Ovary (tissue), 10 donors: ENCODE measurements at places on chromosomes 12 and 14. TPM values are rescaled to one million over a fixed set of nuclear protein-coding genes. Genes with fewer than 3 reads are reported as not detected.

GRCh38 chr12:46386877-46387629 is 14.5 kb upstream of the SLC38A2 start:
- no peak for DNase-seq
- no peaks in the 10 kb centered on the region for H3K36me3 ChIP-seq
- peak overlapping the region; percentile 13 for H3K4me3 ChIP-seq
- H3K27ac ChIP-seq = no peak overlapping the region

CYP46A1 gene
- 1.2 TPM for polyA plus RNA-seq

JPH4 gene
- polyA plus RNA-seq = 19.9 TPM

GRCh38 chr12:75837700-75838099 is 193.9 kb downstream of the PHLDA1 start:
- no peaks in the 10 kb centered on the region for H3K27me3 ChIP-seq
- no peak overlapping the region for H3K4me3 ChIP-seq
- no peak for DNase-seq
- H3K36me3 ChIP-seq = no peaks in the 10 kb centered on the region
- H3K27ac ChIP-seq = no peak overlapping the region

MYH6 gene
- not detected for polyA plus RNA-seq

DNA sequence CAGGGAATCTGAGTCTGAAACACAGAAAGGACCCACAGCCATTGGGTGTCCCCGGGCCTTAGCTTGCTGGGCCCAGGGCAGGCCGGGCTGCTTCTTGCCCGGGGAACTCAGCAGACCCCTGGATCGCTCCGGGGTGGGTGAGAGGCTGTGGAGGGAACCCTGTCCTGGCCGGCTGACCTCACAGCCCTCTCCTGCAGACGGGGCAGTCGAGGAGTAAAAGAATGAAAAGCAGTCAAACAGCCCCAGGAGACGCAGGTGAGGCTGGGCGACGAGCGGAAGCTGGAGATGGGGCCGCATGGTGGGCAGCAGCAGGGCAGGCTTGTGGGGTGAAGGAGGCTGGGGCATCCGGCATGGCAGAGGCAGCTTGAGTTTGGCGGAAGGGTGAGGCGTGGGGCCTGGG is 57.0 kb downstream of the KIF26A start:
- no peak overlapping the region for H3K4me3 ChIP-seq
- H3K27ac ChIP-seq = no peak overlapping the region
- H3K4me1 ChIP-seq = no peaks in the 10 kb centered on the region
- H3K36me3 ChIP-seq = no peaks in the 10 kb centered on the region
- DNase-seq = no peak

SCN8A gene
- polyA plus RNA-seq = 0.43 TPM

- no peak overlapping the region for H3K27ac ChIP-seq
- peaks cover 1% of the 10 kb centered on the region for H3K4me1 ChIP-seq
- DNase-seq = no peak
These were observed 6.9 kb upstream of the HSPB8 start for GRCh38 chr12:119171691-119172425.

DNA sequence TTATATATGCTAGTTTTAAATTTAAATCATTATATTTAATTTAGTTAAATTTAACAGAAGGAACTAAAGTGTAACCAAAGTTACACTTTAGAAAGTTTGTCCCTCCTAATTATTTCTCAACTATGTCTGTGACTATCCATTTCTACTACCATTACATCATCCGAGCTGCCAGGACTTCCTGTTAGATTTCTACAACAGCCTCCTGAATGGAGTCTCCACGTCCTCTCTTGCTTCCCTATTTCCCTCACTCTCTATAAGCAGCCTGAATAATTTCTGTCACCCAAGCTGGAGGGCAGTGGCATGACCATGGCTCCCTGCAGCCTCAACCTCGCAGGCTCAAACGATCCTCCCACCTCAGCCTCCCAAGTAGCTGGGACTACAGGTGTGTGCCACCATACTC is 84.1 kb downstream of the TTC7B start:
- H3K4me1 ChIP-seq = no peaks in the 10 kb centered on the region
- no peaks in the 10 kb centered on the region for H3K27me3 ChIP-seq
- H3K36me3 ChIP-seq = no peaks in the 10 kb centered on the region
- no peak overlapping the region for H3K27ac ChIP-seq

TMPRSS12 gene
- not detected for polyA plus RNA-seq

DNA sequence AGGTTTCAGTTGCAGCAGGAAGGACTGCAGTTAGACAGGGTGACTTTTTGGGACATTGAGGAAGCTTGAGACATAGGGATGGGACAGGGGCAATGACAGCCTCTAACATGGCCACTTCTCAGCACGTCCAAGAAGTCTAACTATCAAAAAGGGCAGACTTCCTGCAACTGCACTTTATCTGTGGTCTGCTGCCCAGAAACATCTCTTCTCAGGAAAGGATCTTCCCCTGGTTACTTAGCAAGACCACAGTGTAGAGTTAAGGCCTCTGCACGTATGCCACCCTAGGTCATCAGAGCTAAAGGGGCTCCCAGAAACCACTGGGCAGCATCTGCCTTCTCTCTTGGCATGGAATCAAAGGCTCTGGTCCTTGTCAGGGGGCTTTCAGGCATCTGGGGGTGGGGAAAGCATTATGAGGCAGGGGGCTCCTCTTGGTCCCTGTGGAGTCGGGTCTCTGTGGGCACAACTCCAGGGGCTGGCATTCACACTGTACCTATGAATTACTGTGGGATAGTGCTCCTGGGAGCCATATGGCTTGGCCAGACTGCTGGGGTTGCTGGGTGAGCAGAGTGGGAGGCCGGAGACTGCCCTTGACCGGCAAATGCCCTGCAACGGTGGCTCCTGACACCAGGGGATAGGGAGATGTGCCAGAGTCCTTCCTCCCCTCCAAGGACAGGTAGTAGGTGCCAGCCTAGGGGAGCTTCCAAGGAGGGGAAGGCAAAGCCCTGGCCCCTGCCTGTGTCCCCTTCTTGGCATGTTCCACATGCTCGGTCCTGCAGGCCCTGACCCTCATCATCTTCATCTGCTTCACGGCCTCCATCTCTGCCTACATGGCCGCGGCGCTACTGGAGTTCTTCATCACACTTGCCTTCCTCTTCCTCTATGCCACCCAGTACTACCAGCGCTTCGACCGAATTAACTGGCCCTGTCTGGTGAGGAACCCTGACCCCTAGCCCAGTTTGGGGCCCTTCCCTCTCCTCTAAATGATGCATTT is 1.0 kb downstream of the CMTM5 start:
- H3K36me3 ChIP-seq = no peaks in the 10 kb centered on the region
- no peaks in the 10 kb centered on the region for H3K4me1 ChIP-seq
- no peak overlapping the region for H3K27ac ChIP-seq
- no peak overlapping the region for H3K4me3 ChIP-seq

DNA sequence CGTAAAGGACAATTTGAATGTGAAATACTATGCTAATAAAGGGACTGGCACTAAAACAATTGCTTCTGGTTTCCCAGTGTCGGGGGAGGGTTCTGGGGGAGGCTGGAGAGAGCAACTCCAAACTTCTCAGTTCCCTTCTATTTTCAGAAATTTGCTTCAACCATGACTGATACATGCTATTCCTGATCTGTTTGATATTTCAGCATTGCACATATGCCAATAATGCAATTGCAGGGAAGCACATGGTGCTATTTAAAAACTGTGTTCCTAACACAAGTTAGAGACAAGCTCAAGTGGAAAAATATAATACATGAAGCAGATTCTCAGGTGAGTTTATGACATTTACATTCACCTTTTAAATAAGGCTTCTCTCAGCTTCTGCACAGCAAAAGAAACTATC is 188.9 kb downstream of the RIMBP2 start:
- no peak overlapping the region for H3K27ac ChIP-seq
- no peaks in the 10 kb centered on the region for H3K36me3 ChIP-seq
- DNase-seq = no peak
- no peak overlapping the region for H3K4me3 ChIP-seq
- H3K27me3 ChIP-seq = no peaks in the 10 kb centered on the region
- no peaks in the 10 kb centered on the region for H3K4me1 ChIP-seq

DNA sequence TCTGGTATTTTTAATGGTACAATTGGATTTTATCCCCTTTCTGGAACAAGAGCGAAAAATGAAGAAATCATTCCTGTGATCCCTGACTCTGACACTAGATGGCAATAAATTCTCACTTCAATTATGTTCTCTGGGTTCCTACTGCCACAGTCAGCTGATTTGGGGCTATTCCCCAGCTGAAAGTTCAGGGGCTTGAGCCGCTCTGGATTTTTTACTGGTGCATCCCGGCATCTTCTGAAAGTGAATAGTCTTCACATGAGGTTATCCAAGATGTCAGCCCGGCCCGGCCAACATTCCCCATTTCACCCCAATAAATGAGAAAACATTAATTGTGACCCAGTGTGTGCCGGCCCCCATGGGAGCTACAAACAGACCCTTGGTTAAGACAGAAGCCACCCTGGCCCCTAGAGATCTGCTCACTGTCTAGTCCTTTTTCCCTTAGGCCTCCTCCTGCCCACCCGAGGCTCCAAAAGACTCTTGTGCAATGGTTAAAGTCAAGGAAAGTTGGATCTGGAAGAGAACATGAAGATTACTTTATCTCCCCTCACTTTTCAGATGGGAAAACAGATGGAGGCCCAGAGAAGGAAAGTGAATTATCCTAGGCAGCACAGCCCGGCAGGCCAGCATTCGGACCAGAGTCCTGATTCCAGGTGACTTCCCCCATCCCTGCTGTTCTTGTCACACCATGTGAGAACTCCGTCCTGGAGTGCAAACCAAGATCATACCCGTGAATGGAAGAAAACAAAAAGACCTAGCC is 20.8 kb downstream of the CKAP4 start:
- no peaks in the 10 kb centered on the region for H3K27me3 ChIP-seq
- no peak for DNase-seq
- H3K27ac ChIP-seq = no peak overlapping the region
- no peaks in the 10 kb centered on the region for H3K4me1 ChIP-seq
- H3K4me3 ChIP-seq = no peak overlapping the region
- H3K36me3 ChIP-seq = no peaks in the 10 kb centered on the region
